ENCODE measurements at places on chromosomes 11 and 22.

GRCh38 chr11:94525546-94526324 is 13.5 kb downstream of the C11orf97 start:
- no peak for DNase-seq

DNA sequence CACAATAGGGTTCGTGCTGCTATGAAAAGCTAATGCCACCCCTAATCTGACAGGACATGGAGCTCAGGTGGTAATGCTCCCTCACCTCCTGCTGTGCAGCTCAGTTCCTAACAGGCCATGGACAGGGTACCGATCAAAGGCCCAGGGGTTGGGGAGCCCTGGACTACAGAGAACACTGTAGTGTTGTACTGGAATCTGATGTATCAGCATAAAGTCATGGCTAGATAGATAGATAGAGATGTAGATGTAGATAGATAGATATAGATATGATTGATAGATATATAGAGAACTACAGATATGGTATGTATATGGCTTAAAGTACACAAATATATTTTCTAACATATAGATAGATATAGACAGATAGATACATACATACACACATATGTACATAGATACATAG is 112.3 kb upstream of the MPPED2 start:
- DNase-seq, result no peak

- DNase-seq, result no peak
These were observed 30.3 kb downstream of the SLC22A6 start for GRCh38 chr11:62954478-62954877.

DNA sequence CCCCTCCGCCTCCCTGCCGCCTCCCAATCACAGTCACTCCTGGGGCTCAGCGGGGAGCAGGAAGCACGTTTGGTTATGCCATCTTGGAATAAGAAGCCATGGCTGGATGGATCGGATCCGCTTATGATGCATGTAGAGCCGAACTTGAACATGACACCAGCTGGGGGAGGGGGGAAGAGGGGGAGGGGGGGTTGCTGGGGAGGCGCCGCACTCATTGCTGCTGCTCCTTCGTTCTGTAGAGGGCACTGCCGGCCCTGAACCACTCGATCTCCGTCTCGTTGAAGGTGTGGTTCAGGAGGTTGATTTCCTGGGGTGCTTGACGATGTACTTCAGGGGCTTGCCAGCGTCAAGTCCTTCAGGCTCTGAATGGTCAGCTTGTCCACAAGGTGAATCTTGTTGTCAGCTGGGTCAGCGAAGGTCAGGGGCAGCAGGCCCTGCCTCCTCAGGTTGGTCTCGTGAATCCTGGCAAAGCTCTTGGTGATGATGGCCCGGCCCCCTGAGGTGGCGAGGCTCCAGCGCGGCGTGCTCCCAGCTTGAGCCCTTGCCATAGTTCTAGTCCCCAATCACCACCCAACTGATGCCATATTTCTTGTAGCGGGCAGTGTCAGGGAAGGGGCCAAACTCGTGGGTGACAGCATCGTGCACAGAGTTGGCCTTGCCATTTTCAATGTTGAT is 476.9 kb upstream of the ISX start:
- no peak for DNase-seq

DNA sequence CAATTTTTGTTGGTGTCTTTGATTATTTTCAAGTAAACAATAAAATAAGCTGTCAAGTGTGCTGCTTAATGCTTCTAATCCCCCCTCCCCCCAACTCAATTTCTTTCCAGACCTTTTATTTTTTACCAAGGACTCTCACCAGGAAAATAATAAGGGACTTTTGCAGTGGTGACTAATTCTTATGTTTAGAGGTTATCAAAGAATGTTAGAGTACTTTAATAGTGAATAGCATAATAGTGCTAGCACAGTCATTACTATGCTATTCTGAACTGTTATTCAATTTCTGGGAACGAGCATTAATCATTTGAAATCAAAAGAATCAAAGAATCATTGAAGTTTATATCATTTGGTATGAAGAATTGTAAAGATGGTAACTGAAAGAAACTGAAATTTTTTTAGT is 251.4 kb downstream of the DDX10 start:
- DNase-seq, result no peak

DNA sequence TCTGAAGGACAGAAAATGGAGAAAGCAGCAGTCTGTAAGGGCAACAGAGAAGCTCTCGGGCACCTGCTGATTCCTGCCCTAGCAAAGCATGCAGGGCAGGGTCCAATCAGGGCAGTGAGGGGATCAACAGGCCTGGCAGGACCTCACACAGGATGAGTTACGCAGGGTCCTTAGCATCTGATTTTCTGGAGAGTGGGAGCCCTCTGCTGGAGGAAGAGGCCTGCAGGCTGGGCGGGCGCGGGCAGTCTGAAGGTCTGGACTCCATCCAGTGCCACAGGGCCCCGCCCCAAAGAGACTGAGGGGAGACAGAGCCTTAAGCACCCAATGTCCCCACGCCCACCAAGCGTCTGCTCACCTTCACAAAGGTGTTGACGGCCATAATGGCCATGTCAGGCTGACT is 28.9 kb downstream of the AP1B1 start:
- DNase-seq, result no peak

All from Panc1 (cell line).